HCT116 (cell line): ENCODE measurements at places on chromosomes 2 and 18. TPM values are rescaled to one million over a fixed set of nuclear protein-coding genes. Genes with fewer than 3 reads are reported as not detected.

SERPINB10 gene
- total RNA-seq = not detected

SERPINB3 gene
- total RNA-seq = not detected

AFF3 gene
- 0.61 TPM for total RNA-seq

LYPD1 gene
- not detected for total RNA-seq

HOXD13 gene
- not detected for total RNA-seq

MYO7B gene
- 0.07 TPM for total RNA-seq

TFCP2L1 gene
- 8.4 TPM for total RNA-seq

CCBE1 gene
- total RNA-seq = 0.84 TPM

RBKS gene
- total RNA-seq = 2.4 TPM

GRCh38 chr2:216551234-216552068, 52.8 kb downstream of the RPL37A start:
- no peak for DNase-seq
- H3K27me3 ChIP-seq = no peaks in the 10 kb centered on the region
- H3K4me1 ChIP-seq = peaks cover 4% of the 10 kb centered on the region; the same call in 1 of the 2 replicates
- no peaks in the 10 kb centered on the region for H3K36me3 ChIP-seq

DNA sequence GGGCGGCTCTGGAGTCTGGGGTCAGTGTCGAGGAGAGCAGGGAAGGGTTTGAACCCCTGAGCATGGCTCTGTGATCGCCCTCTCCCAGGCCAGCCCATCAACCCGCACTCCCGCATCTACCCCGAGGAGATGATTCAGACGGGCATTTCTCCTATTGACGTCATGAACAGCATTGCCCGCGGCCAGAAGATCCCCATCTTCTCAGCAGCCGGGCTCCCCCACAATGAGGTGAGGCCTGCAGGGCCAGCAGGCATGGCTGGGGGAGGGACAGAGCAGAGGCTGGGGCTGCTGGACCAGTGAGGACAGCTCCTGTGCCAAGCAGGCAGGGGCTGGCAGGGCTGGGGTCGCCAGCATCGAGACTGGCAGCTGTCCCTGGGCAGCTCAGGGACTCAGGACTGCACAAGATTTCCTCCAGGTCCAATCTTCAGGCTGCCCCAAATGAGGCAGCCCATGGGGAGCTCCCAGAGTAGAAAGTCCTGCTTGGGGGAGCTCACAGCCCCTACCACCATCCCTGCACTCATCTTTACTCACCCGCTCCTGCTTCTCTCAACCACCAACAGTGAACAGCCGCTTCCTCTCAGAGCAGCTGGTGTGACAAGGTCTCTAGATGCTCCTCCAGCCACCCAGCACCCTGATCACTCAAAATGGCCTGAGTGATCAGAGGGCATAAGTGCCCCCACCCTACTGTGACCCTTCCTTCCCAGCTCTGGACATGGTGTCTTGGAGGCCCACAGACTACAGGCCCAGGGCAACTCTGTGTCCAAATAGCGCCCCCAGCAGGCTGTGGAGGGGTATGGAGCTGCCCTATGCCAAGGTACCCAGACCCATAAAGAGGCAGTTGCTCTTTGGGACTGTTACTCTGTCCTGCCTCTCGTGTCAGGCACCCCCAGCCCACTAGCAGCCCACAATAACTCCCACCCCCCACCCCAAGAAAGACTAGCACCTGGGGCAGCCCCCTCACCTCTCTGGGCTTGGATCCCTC, 18.3 kb upstream of the ANKRD53 start:
- H3K27me3 ChIP-seq = peaks cover 11% of the 10 kb centered on the region
- no peak for DNase-seq
- H3K27ac ChIP-seq = no peak overlapping the region
- H3K36me3 ChIP-seq = no peaks in the 10 kb centered on the region

GRCh38 chr18:59735269-59735860, 38.1 kb upstream of the CCBE1 start:
- no peak overlapping the region for H3K4me3 ChIP-seq
- no peak for DNase-seq
- no peaks in the 10 kb centered on the region for H3K27me3 ChIP-seq

GRCh38 chr2:98828369-98828744, 97.4 kb upstream of the MGAT4A start:
- H3K4me1 ChIP-seq = no peaks in the 10 kb centered on the region
- H3K36me3 ChIP-seq = no peaks in the 10 kb centered on the region
- H3K4me3 ChIP-seq = no peak overlapping the region
- DNase-seq = no peak

GRCh38 chr2:184032983-184033382, 565.3 kb upstream of the ZNF804A start:
- H3K36me3 ChIP-seq = no peaks in the 10 kb centered on the region
- no peak overlapping the region for H3K4me3 ChIP-seq
- H3K27ac ChIP-seq = no peak overlapping the region
- no peak for DNase-seq

DNA sequence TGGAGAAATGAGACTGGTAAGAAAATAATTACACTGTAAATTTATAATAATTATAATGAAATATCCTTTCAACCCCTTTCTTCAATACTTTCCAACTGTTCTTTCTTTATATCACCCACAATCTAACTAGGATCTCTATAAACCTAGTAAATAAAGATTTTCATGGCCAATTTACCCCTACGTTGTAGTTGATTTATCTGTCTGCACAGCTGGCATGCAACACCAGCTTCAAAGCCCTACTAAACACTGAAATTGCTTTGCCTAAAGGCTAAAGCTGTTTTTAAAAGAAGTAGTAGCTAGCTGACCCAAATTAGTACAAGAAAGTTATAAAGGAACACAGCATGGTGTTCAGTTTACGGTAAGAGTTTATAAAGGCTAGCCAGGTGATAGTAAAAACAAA, 140.1 kb downstream of the NOL4 start:
- no peak for DNase-seq
- no peak overlapping the region for H3K4me3 ChIP-seq
- H3K36me3 ChIP-seq = no peaks in the 10 kb centered on the region
- H3K27ac ChIP-seq = no peak overlapping the region
- H3K27me3 ChIP-seq = no peaks in the 10 kb centered on the region
- H3K4me1 ChIP-seq = no peaks in the 10 kb centered on the region

- no peak overlapping the region for H3K27ac ChIP-seq
- H3K4me3 ChIP-seq = no peak overlapping the region
- no peaks in the 10 kb centered on the region for H3K36me3 ChIP-seq
- H3K4me1 ChIP-seq = no peaks in the 10 kb centered on the region; the same call in 1 of the 2 replicates
- no peak for DNase-seq
These were observed 120.4 kb upstream of the ACKR3 start for GRCh38 chr2:236449167-236449761.

- H3K4me1 ChIP-seq = no peaks in the 10 kb centered on the region
- no peak overlapping the region for H3K4me3 ChIP-seq
- DNase-seq = no peak
- H3K27me3 ChIP-seq = peaks cover 72% of the 10 kb centered on the region
- H3K36me3 ChIP-seq = no peaks in the 10 kb centered on the region
These were observed 5.0 kb downstream of the TACR1 start for GRCh38 chr2:75194184-75194868.

DNA sequence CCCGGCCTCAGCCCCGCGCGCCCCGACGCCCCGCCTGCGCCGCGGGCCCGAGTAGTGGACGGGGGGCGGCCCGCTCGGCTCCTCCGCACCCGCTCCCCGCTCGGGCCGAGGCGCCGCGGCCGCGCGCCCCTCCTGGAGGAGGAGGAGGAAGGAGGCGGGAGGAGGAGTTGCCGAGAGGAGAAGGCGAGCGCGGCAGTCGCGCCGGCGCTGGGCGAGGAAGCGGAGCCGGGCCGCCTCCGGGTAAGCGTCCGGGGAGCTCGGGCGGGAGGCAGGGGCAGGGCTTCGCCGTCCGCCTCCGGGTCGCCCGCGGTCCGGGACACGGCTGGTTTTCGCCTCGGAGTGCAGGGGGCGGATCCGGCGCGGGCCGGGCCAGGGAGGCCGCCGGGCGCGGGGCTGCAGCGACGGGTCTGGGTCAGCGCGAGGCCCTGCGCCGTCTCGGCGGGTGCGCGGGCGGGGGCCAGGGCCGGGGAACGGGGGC, at the start of gene SOCS6:
Gene SOCS6, plus strand, starts transcription at position 195 of the 478 bp plus-strand sequence. CDS start 35,624 bp downstream, outside the sequence.
- H3K4me1 ChIP-seq = peaks cover 59% of the 10 kb centered on the region
- H3K27me3 ChIP-seq = no peaks in the 10 kb centered on the region
- DNase-seq = no peak
- peak within 1 kb of the TSS; percentile 99 for H3K27ac ChIP-seq

DNA sequence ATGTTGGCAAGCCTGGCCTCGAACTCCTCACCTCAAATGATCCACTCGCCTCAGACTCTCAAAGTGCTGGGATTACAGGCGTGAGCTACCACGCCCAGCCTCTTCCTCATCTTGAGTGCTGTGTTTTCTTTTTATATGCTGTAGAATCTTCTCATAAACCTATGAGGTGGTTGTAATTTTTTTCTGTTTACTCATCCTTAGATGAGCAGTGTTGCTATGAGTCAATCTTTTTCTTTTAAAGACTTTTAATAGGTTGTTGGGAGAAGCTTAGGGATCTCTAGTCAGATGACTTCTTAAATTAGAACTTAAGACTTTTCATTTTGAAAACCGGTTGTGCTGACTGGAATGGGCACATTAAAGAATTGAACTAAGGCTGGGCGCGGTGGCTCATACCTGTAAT, 8.7 kb upstream of the AAK1 start:
- DNase-seq = peak; percentile 29
- H3K4me3 ChIP-seq = no peak overlapping the region
- H3K4me1 ChIP-seq = peaks cover 14% of the 10 kb centered on the region
- no peaks in the 10 kb centered on the region for H3K27me3 ChIP-seq

DNA sequence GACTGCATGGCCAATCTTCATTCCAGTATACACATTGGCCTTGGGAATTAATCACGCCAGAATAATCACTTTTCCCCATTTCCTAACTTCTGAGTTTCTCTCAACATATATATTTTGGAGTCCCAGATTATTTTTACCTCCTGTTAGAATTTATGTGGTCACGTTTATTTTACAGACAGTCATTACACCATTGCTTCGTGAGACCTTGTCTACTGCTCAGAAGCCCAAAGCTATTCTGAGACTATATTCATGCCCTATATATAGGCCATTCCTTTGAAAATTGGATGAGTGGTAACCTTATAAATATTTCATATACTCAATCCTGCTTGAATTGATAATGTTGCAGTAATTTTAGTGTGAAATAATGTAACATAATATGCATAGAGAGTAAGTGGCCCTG, 610.0 kb upstream of the CDH2 start:
- no peak for DNase-seq
- H3K4me3 ChIP-seq = no peak overlapping the region
- H3K27me3 ChIP-seq = no peaks in the 10 kb centered on the region
- H3K4me1 ChIP-seq = no peaks in the 10 kb centered on the region
- H3K36me3 ChIP-seq = no peaks in the 10 kb centered on the region

GRCh38 chr2:100104718-100105677, 37.4 kb downstream of the AFF3 start:
- no peak overlapping the region for H3K27ac ChIP-seq
- no peak for DNase-seq
- peaks cover 26% of the 10 kb centered on the region; the same call in 1 of the 2 replicates for H3K27me3 ChIP-seq

GRCh38 chr2:215436705-215437565, 1.1 kb upstream of the FN1 start:
- no peaks in the 10 kb centered on the region for H3K36me3 ChIP-seq
- peak overlapping the region; percentile 53 for H3K4me3 ChIP-seq
- peaks cover 11% of the 10 kb centered on the region; the same call in 1 of the 2 replicates for H3K27me3 ChIP-seq
- H3K27ac ChIP-seq = no peak overlapping the region

GRCh38 chr2:127649100-127649611, 3.2 kb downstream of the GPR17 start:
- no peaks in the 10 kb centered on the region for H3K36me3 ChIP-seq
- peaks cover 9% of the 10 kb centered on the region for H3K4me1 ChIP-seq
- H3K27me3 ChIP-seq = no peaks in the 10 kb centered on the region
- H3K27ac ChIP-seq = no peak overlapping the region
- DNase-seq = no peak

DNA sequence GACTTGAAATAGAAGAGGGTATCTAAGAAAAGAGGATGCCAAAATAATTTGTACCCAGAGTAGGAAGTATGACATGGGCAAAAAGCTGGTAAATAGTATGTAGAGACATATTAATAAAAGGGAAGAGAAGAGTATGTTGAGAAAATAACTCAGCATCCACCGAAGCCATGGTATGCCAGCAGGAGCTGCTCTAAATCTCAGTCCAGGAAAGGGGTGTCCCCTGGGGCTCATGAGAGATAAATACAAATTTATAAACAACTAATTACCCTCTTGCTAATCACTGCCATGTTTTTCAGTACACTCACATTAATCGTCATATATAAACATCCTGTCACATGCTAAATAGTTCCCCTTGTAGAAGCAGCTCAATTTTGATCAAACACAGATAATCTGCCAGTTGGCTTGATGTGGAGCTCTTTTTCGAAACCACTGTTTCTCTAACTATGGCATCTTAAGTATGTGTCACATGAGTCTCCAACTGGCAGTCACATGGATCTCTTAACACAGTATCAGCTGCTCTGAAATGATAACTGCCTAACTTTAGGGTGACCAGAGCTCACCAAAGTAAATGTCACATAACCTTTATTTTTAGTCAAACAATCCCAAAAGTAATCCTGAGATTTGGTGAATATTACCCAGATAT, 31.9 kb downstream of the EXOC6B start:
- DNase-seq = no peak
- no peaks in the 10 kb centered on the region for H3K27me3 ChIP-seq
- H3K36me3 ChIP-seq = no peaks in the 10 kb centered on the region
- no peak overlapping the region for H3K27ac ChIP-seq
- peaks cover 11% of the 10 kb centered on the region for H3K4me1 ChIP-seq
- H3K4me3 ChIP-seq = no peak overlapping the region

- no peak overlapping the region for H3K27ac ChIP-seq
- no peaks in the 10 kb centered on the region for H3K27me3 ChIP-seq
- no peak for DNase-seq
- H3K4me3 ChIP-seq = no peak overlapping the region
- no peaks in the 10 kb centered on the region for H3K4me1 ChIP-seq
These were observed 58.7 kb upstream of the CDH19 start for GRCh38 chr18:66662632-66663031.

DNA sequence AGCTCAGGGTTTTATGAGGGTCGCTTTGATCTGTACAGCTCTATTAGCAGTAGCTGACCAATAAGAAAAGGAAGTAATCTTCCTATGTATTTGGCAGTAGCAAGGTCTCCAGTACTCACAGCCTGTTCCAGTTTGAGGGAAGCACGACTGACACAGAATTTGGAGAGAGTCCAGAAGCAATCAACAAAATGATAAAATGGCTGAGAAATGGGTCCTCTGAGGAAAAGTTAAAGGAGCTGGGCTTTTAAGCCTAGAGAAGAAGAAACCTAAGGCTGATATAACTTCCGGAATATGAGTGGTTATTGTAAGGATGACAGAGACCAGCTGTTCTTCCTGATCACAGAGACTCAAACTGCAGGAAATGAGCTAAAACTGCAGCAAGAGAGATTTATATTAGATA, 382.8 kb downstream of the GPD2 start:
- no peak overlapping the region for H3K4me3 ChIP-seq
- no peaks in the 10 kb centered on the region for H3K36me3 ChIP-seq

GRCh38 chr18:58298251-58299134, 254.5 kb downstream of the NEDD4L start:
- no peak overlapping the region for H3K4me3 ChIP-seq
- DNase-seq = no peak
- H3K4me1 ChIP-seq = no peaks in the 10 kb centered on the region
- H3K27me3 ChIP-seq = no peaks in the 10 kb centered on the region
- no peaks in the 10 kb centered on the region for H3K36me3 ChIP-seq
- H3K27ac ChIP-seq = no peak overlapping the region

GRCh38 chr18:24060644-24061043, 46.1 kb downstream of the TTC39C start:
- no peaks in the 10 kb centered on the region for H3K27me3 ChIP-seq
- no peaks in the 10 kb centered on the region for H3K36me3 ChIP-seq
- H3K4me3 ChIP-seq = no peak overlapping the region
- no peak for DNase-seq

- H3K4me1 ChIP-seq = no peaks in the 10 kb centered on the region
- H3K36me3 ChIP-seq = no peaks in the 10 kb centered on the region
- no peak overlapping the region for H3K4me3 ChIP-seq
- no peaks in the 10 kb centered on the region for H3K27me3 ChIP-seq
These were observed 4.6 kb downstream of the CHST10 start for GRCh38 chr2:100412881-100413321.
